ENCODE measurements at places on chromosomes 7 and 10.

DNA sequence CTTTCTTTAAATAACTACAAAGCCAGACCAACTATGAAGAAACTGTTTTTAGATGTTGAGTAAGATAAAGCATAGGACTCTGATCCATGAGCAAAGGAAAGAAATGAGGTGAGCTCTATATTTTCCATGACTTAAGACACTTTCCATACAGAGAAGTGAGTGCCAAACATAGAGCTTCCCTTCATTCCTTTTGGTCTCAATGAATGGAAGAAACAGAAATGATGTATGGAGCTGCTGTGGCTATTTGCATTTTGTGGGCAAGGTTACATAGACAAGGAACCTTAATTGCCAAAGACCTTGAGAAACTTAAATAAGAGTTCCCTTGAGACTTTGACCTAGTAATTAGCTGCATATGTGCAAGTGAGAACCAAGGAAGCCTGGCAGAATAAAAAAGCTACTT lies 1152.2 kb downstream of the XPNPEP1 start:
- no peak for DNase-seq

DNA sequence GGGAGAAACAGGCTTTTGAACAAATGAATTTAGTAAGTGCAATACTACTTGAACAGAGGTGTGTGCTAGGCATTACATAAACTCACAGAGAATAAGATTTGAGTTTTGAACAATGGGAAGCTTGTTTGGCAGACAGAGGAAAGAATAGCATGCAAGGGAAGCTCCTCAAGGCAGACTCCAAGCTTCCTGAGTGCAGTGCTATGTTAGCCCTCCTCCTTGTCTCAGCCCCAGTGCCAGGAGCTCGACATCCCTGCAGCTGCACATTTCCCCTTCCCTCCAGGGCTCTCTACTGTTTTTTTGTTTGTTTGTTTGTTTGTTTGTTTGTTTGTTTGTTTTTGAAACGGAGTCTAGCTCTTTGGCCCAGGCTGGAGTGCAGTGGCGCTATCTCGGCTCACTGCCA lies 237.5 kb downstream of the IPMK start:
- no peak for DNase-seq

DNA sequence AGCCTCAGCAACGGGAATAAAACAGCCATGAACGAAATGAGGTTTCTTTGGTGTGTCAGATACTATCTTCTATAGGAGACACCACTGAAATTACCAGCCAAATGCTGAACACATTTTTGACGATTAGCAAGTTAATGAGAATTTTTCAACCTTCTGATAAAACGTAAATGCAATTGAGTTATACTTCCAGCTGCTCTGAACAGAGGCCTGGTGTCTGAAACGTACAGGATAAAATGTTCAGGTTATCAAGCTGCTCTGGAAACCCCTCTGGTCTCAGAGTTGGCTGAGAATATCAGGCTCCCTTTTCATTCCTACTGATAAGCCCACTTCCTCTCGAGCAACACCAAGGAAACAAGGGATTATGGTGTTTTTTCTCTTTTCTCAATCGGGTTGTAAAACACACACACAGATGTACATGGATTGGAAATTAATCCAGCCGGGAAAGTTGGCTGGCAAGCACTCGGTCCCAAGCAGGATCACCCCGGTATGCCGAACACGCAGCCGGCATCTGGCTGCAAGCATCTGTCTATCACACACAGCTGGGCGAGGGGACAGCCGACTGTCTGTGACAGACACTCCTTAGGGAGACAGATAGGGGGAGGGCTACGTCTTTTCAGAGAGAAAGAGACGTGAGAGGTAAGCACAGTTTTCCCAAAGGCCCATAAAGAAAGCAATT lies 171.8 kb downstream of the PRKAG2 start:
- DNase-seq: no peak

GRCh38 chr10:70759781-70760180 lies 25.4 kb downstream of the TBATA start:
- no peak for DNase-seq

GRCh38 chr7:85426487-85426960 lies 239.7 kb upstream of the SEMA3D start:
- no peak for DNase-seq

DNA sequence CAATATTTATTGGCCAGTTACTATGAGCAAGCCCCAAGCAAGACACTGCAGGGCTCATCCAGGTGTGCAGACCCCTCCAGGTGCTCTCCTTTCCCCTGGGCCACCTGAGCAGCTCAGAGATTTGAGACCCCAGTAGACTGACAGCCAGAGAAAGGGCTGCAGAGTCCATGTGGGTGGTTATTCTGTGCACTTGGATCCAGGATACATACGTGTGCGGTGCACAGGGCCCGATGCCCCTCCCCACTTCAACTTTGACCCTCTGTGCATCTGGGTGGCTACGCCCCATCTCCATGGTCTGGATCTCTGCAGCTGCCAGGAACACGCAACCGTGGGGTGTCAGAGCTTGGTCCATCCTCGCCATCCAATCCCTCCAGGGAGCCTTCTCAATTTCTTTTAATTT lies 72.9 kb downstream of the MKI67 start:
- no peak for DNase-seq

GRCh38 chr7:84712374-84713121 lies 474.3 kb downstream of the SEMA3D start:
- no peak for DNase-seq

DNA sequence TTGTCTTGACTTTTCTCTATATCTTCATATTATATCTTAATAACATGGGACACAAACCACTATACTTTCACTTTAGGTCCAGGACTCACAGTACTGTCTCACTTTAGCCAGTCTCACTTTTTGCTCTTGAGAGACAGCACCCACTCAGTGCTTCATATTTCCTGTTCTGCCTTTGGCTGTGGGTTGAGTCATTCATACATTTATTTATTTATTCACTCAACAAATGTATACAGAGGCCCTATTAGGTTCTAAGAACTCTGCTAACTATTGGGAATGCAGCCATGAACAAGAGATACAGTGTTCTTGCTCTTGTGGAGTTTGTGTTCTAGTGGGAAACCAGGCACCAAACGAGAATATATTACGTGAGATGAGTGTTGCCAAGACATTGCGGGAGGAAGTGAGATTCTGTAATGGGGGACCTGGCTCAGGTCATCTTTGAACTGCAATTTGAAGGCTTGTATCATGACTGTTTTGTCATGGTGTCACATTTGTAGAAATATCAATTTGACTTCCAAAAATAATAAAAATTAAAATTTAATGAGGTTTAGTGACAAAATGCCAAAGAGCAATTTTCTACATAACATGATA lies 190.1 kb downstream of the SDHAF3 start:
- no peak for DNase-seq

- DNase-seq: no peak
These were observed 81.0 kb upstream of the ITPRID1 start for GRCh38 chr7:31432836-31433340.

- DNase-seq: no peak
These were observed 15.7 kb downstream of the JCAD start for GRCh38 chr10:30043476-30044270.

GRCh38 chr7:8133188-8133848 lies 128.6 kb downstream of the ICA1 start:
- DNase-seq: no peak

DNA sequence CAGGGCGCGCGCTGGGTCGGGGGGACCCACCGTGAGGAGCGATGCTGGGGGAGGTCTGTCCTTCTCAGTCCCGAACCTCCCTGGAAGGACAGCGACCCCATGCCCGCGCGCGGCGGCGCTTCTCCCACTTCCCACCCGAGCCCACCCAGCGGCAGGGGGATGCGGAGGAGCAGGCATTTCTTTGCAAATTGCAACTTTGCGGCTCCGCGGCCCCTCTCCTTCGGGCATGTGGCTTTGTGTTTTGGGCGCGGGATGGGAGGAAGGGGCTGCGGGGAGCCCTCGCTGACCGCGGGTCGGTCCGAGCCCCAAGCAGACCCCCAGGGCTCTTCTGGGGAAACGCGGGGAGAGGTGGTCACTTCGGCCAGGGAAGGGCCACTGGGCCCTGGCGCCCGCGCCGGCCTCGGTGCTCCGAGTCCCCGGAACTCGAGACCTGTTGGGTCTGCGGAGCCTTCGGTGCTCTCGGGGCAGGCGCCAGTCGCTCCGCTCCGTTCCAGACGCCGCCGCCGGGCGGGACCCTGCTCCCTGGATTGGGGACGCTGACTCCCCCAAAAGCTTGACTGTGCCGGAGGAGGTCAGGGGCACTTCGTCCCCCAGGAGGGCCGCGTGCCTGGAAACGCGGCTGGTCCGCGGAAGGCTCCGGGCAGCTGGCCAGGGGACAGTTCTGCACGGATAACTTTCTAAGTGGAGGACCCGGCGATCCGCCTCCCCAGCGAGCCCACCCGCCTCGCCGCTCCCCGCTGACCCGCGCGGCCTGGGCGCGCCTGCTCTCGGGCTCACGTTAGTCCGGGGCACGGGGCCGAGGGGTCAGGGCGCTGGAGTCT lies 164.2 kb upstream of the DPP6 start:
- DNase-seq: no peak

DNA sequence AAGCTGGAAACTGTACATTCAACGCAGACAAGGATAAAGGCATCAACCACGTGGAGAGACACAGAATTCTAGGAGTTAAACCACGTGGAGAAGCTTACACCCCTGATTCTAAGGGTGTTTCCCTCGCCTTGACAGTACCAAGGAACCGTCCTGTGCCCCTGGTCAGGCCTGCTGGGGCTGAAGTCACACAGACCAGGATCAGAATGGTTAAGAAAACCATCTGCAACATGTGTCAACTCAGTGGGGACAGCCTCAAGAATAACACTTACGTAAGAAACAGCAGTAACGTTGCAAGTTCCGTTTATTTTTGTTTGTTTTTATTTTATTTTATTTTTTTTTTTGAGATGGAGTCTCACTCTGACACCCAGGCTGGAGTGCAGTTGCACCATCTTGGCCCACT lies 55.6 kb downstream of the CHST15 start:
- no peak for DNase-seq

GRCh38 chr7:41628901-41629300 lies 74.0 kb downstream of the INHBA start:
- no peak for DNase-seq

GRCh38 chr7:134891262-134891695 lies 95.0 kb upstream of the AGBL3 start:
- no peak for DNase-seq

DNA sequence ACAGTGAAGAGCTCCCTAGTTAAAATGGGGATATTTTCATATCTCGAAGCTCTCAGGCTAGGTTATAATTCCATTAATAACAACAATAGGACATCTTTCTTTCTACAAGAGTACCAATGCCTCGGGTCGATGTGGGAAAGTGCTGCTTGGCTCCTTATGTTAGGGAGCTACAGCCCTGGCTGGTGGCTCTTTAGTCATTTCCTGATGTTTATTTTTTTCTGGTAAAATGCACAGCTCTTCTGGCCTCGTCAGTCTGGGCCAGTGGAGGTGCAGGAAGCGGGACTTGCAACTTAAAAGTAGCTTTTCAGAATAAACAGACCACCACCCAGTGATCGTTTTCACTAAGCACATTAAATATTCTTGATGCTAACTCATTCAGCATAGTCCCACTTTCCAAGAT lies 58.3 kb downstream of the MKX start:
- DNase-seq: no peak

- DNase-seq: peak; percentile 44
These were observed 37.8 kb downstream of the AOAH start for GRCh38 chr7:36686499-36686898.

DNA sequence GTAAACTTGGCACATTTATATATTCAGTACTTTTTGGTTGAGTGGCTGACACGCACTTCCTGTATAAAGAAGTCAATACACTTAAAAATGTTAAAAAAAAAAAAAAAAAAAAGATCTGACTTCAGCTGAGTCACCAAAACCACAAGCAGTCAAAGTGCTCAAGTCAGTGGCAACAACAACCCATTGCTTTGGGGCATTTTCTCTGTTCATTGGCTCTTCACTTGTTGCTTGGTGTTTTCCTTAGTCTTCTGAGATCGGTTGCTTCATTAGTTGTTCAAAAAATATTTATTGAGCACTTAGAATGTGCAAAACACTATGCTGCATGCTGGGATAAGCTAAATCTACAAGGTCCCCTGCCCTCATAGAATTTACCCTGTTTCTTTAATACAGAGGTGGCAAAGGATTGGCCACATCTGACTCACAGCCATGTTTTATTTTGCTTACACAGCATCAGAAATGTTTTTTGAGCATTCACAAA lies 63.7 kb downstream of the ZNRF2 start:
- DNase-seq: peak; percentile 5

DNA sequence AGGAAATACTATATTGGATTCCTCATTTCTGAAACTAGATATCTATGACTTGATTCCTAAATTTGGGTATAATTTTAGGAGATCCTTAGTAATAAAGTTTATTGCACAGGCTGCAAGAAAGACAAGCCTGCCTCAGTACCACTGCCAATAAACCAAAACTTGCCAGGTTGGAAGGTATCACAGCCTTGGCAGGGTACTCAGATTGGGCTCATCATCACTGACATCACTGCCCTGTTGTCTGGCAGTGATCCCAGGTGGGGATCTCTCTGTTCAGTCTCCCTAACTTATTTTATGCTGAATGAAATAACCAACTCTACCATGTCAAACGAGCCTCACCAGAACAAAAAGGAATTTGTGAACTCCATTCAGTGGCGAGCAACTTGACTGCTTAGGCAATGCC lies 18.8 kb downstream of the FIGNL1 start:
- no peak for DNase-seq
